ENCODE measurements at places on chromosomes 5 and 9. TPM values are rescaled to one million over a fixed set of nuclear protein-coding genes. Genes with fewer than 3 reads are reported as not detected.
A peak's percentile ranks its signal among the peaks of the same experiment; 100 is the strongest.

Gene ARHGEF37
- total RNA-seq = 18.0 TPM

DNA sequence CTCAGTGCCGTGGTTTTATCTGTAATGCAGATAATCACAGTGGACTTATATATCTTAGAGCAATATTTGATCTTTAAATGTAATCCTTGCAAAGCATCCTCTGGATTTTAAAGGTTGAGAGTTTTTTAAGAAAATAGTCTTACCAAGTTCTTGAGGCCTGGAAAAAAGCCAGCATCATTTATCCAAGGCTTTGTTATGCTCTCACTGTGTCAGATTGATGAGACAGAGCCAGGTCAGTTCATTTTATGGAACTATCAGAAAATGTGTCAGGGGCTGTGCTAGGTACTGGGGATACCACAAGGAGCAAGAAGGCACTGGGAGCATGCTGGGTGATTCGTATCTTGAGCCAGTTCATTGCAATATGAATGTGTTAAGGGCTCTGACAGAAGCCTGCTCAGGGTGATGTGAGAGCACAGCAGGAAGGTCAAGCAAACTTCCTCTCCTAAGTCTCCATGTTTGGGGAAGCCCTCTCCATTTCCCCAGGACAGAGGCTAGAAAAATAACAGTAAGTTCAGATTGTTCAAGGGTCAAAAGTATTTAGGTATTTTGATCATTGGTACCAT, 19.7 kb downstream of the C7 start:
- no peak overlapping the region for H3K4me3 ChIP-seq
- H3K4me1 ChIP-seq = no peaks in the 10 kb centered on the region
- no peak overlapping the region for H3K27ac ChIP-seq
- no peaks in the 10 kb centered on the region for H3K27me3 ChIP-seq
- no peak for DNase-seq

GRCh38 chr5:131252824-131253171, 11.1 kb upstream of the CDC42SE2 start:
- no peaks in the 10 kb centered on the region for H3K36me3 ChIP-seq
- no peak overlapping the region for H3K4me3 ChIP-seq
- no peaks in the 10 kb centered on the region for H3K4me1 ChIP-seq
- DNase-seq = no peak
- H3K27ac ChIP-seq = no peak overlapping the region

DNA sequence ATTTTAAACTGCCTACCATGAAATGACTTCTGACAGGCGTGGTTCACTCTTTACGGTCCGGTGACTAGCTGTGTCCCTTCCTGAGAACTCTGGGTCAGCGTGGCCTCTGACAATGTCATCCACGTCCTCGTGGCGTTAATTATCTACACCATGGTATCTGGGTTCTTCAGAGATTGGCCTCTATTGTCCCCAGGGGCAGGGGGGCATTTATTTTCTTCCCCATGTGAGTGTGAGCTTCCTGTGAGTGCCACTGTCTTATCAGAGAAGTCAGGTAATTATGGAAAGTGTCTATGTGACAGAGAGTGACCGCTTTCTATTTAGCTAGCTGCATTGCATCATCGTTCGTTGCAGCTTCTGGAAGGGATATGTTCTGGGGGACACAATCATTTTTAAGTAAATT, 77.2 kb downstream of the FBXL7 start:
- H3K4me1 ChIP-seq = no peaks in the 10 kb centered on the region
- no peak overlapping the region for H3K4me3 ChIP-seq
- no peak overlapping the region for H3K27ac ChIP-seq
- DNase-seq = no peak
- H3K36me3 ChIP-seq = no peaks in the 10 kb centered on the region

DNA sequence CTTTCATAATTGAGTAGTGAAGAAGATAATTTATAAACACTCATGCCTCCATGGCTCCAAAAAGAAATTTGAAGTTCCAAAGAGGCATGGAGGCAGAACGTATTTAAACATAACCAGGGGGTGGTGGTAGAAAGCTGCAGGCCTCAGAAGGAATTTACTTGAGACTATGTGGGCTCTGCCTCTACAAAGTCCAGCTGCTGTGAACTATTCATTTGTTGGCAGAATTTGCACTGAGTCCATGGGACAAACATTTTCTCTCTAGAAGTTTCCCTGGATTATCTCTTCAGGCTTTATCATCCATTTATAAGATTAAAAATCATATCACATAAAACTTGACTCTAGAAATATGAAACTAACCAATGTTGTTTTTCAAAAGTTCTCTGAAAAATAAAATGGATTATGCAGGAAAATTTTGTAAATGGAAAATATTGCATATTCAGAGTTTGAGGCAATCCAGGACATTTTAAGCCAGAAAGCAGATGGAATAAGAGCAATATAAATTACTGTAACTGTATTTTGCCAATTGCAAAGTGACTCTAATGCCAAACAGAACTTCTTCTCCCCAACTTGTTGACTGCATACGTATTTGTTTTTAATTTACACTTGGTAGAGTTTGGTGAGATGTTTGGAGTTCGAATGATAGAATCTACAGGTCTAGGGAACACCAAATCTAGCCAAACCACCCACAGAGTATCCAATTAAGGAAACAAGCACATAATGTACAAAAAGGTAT, 258.2 kb downstream of the ENC1 start:
- no peaks in the 10 kb centered on the region for H3K4me1 ChIP-seq
- no peak overlapping the region for H3K27ac ChIP-seq
- DNase-seq = no peak
- H3K36me3 ChIP-seq = no peaks in the 10 kb centered on the region

DNA sequence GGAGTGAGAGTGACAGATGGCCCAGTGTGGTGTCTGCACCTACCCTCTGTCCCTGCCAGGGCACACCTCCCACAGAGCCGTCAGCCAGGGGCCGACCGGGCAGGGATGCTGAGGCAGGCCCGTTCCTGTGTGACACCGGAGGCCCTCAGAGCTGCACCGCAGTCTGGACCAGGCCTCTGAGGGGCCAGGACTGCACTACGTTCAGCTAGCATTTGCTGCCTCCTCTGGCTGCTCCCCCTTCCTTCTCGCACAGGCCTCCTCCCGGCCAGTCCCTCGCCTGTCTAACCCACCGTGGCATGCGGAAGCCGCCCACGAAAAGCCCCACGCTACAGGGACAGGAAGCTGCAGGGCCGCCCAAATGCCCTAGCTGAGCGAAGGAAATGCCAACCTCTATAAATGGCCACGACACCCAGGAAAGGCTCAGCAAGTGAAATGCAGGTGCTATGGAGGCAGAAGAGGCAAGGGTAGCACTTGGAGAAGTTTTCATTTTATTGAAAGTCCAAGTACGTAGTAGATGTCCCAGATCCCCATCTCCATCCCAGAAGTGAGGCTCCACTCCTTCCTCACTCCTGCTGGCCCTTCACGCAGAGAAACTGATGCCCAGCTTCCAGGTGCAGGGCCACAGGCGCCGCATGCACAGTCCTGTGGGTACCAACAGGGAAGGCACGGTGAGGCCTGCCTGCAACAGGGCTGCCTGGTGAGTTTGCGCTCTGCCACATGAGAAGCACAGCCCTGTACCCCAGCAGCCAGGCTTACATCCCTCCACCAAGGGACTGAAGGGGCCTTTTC, 38.7 kb downstream of the MAPK9 start:
- no peak overlapping the region for H3K4me3 ChIP-seq
- no peak overlapping the region for H3K27ac ChIP-seq
- no peaks in the 10 kb centered on the region for H3K27me3 ChIP-seq
- peaks cover 13% of the 10 kb centered on the region for H3K36me3 ChIP-seq

DNA sequence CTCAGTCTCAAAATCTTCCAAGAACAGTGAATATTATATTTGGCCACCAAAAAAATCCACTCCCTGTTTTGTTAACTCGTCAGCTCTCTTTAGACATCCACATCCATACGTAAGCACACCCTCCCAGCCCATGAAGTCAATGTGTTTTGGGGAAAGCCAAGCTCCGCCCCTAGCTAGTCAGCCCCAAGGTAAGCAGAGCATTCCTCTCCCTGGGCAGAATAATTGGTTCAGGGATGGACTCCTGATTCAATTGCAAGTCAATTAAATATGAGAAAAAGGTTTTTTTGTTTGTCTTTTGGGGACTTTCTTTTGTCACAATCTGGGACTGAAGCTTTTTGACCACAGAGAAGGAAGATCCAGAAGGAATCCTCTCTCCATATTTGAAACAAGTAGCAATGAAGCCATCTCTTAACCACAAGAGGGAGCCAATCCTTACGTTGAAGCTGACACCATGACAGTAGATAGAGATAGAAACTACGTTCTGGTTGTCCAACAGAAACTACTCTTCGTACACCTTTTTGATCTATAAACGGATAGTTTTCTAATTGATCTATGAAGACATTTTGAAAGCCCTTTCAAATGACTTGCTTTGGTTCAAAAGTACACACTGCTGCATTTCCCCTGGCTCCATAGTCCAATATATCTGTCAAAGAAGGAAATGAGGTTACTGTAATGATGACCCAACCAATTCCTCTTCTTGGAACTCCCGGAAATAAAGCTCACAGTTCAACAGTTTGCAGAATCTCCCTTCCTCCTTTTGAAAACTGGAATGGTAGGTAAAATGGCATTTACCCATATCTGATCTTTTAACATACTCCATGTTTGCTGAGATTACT, 166.4 kb downstream of the TLE1 start:
- H3K27ac ChIP-seq = no peak overlapping the region
- no peak for DNase-seq
- no peaks in the 10 kb centered on the region for H3K27me3 ChIP-seq
- no peaks in the 10 kb centered on the region for H3K4me1 ChIP-seq
- no peak overlapping the region for H3K4me3 ChIP-seq

- H3K4me3 ChIP-seq = no peak overlapping the region
- no peak overlapping the region for H3K27ac ChIP-seq
- H3K27me3 ChIP-seq = no peaks in the 10 kb centered on the region
- no peaks in the 10 kb centered on the region for H3K36me3 ChIP-seq
- no peak for DNase-seq
- peaks cover 2% of the 10 kb centered on the region for H3K4me1 ChIP-seq
Observed at GRCh38 chr9:76943054-76943453, 37.1 kb upstream of the PRUNE2 start.

- no peak overlapping the region for H3K27ac ChIP-seq
- no peaks in the 10 kb centered on the region for H3K36me3 ChIP-seq
- DNase-seq = no peak
- H3K27me3 ChIP-seq = no peaks in the 10 kb centered on the region
- H3K4me3 ChIP-seq = no peak overlapping the region
Observed at GRCh38 chr5:124182133-124182532, 564.3 kb downstream of the ZNF608 start.

DNA sequence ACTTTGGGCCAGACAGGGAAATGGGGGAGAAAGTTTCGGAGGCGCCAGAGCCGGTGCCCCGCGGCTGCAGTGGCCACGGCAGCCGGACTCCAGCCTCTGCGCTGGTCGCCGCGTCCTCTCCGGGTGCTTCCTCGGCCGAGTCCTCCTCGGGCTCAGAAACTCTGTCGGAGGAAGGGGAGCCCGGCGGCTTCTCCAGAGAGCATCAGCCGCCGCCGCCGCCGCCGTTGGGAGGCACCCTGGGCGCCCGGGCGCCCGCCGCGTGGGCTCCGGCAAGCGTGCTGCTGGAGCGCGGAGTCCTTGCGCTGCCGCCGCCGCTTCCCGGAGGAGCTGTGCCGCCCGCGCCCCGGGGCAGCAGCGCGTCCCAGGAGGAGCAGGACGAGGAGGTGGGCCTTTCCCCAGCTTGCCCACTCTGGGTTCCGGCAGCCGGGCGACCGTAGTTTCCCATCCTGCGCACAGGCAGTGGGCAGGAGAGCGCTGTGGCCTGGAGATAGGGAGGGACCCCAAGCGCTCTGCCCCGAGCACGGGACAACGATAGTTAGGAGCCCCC, 516 bp downstream of the MAST4 start:
- H3K27ac ChIP-seq = no peak overlapping the region
- peak overlapping the region; percentile 42 for H3K4me3 ChIP-seq
- H3K4me1 ChIP-seq = no peaks in the 10 kb centered on the region
- no peaks in the 10 kb centered on the region for H3K36me3 ChIP-seq
- H3K27me3 ChIP-seq = no peaks in the 10 kb centered on the region

- H3K4me1 ChIP-seq = no peaks in the 10 kb centered on the region
- no peak overlapping the region for H3K27ac ChIP-seq
- no peak overlapping the region for H3K4me3 ChIP-seq
- no peak for DNase-seq
- no peaks in the 10 kb centered on the region for H3K27me3 ChIP-seq
Observed at GRCh38 chr9:35048511-35048910, 23.9 kb downstream of the VCP start.

DNA sequence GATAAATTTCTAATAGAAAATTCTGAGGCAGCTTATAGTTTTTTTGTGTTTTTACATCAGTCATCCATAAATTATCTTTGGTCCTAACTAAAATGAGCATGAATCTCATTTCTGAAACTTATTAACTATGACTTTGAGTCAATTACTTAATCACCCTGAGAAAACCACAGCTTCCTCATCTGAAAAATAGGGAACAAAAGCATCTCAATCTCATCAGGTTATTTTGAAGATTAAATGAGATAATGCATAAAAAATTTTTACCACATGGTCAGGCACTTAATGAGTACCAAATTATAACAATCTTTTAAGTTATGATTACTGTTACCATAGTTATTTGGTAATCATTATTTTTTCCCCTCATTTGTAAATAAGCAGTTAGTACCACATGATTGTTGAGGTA, 279.1 kb downstream of the MAST4 start:
- H3K27ac ChIP-seq = no peak overlapping the region
- H3K4me1 ChIP-seq = peaks cover 2% of the 10 kb centered on the region
- H3K4me3 ChIP-seq = no peak overlapping the region
- no peaks in the 10 kb centered on the region for H3K36me3 ChIP-seq

- no peak for DNase-seq
- H3K36me3 ChIP-seq = no peaks in the 10 kb centered on the region
- H3K27me3 ChIP-seq = no peaks in the 10 kb centered on the region
- H3K4me1 ChIP-seq = no peaks in the 10 kb centered on the region
- no peak overlapping the region for H3K27ac ChIP-seq
Observed at GRCh38 chr5:178786859-178787499, 56.5 kb upstream of the ZNF354A start.

DNA sequence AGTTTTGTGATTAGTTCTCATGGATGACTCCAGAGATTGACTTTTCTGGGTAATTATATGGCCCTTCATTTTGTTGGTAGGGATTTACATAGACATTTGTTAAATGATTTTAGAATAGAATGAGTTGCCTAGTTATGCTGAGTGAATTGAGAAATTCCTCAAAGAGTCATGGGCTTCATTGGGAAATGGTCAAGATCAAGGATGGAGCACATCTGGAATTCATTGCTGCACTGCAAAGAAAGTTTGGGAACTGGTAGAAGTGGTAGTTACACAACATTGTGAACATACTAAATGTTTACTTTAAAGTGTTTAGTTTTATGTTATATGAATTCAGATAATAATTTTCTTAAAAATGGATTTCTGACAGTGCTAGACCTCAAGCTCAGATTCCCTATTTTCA, 46.5 kb downstream of the PIP5K1B start:
- DNase-seq = no peak
- H3K4me1 ChIP-seq = peaks cover 7% of the 10 kb centered on the region
- H3K4me3 ChIP-seq = no peak overlapping the region
- no peaks in the 10 kb centered on the region for H3K36me3 ChIP-seq

DNA sequence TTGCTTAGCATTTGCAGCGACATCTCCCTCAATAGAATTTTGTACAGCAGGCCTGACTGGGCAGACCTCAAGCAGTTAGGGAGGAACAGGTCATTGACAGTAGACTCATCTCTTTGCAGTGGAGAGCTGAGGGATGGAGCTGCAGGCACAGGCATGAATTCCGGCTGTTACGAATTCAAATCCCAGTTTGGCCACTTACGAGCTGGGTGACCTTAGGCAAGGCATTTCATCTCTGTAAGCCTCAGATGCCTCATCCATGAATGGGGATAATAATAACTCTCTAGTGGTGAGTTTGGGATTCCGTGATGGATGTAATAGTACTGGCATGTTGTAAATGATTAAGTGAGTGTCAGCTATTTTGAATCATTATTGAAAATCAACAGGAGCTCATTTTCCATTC, 195.3 kb downstream of the SEMA6A start:
- no peaks in the 10 kb centered on the region for H3K4me1 ChIP-seq
- H3K4me3 ChIP-seq = no peak overlapping the region
- DNase-seq = no peak
